Stimulated activated CD8-positive, alpha-beta memory T cell treated with anti-CD3 and anti-CD28 coated beads, Interleukin-15, amount 100 ng/mL, for 48 hours (primary cell): ENCODE measurements at places on chromosomes 3 and 15.

DNA sequence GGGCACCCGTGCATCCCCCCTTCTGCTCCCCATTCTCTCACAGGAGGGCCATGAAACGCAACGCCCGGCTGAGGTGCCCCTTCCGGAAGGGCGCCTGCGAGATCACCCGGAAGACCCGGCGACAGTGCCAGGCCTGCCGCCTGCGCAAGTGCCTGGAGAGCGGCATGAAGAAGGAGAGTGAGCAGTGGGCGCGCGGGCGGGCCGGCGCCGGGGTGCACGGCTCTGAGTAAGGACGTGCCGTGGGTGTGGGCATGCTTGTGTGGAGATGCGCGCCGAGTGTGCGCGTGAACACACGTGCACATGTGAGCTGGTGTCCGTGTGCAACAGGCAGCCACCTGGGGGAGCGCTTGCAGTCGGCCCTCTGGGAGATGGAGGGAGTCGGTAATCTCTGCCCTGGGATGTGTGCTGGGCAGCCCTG, 28.1 kb downstream of the NR1I2 start:
- peak; percentile 51 for DNase-seq

DNA sequence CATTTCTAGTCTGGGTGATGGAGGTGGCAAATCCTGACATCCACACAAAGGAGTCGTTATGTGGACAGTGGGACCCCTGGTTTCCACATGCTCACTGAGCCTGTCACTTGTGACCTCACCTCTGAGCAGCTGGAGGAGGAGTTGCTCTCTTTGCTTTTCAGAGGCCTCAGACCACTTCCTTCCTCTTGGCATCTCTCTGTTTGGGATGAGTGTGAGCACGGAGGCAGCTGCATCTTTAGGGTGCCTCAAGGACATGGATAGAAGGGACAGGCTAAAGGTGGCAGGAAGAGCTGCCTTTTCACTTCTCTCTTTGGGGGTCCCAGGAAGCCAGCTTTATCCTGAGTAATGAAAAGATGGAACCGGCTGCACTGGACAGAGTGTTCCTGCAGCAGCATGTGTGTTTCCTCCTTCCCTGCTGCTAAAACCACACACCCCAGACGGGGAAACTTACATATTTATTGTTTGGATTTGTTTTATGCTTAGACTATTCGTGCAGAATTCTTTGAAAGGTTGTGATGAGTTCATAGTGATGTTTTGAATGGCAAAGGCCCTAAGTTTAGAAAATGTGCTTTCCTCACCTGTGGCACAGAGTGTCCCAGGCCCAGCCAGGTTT, 31.8 kb downstream of the GPR171 start:
- DNase-seq = peak; percentile 41

DNA sequence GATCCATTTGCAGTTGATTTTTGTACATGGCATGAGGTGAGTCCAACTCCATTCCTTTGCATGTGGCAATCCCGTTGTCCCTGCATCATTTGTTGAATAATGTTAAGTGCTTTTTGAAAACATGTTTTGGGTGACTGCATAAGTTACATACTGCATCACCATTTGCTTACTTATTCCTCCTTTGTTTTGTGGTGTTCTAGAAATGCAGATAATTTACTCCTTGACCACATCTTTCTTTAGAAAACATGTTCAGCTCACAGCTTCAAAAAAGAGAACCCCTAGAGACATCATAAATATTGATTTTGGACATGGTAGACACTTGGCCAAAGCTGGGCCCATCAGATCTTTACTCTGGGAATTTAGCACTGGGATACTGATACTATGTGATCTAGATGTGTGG, 135.3 kb upstream of the DAZL start:
- DNase-seq = no peak

DNA sequence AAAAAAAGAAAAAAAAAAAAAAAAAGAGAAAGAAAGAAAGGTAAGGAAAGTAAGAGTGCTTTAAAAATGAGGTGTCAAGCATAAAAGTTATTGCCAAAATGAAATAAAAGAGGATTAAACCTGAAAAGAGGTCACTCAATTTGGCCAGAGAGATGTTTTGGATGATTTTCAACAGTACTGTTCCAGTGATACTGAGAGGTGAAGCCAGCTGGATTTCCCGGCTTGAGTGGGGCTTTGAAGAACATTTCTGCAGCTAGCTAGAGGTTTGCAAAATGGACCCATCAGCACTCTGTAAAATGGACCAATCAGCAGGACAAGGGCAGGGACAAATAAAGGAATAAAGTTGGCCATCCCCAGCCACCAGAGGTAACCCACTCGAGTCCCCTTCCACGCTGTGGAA, 128.5 kb downstream of the LSAMP start:
- DNase-seq = no peak

- no peak for DNase-seq
Observed at GRCh38 chr3:69204315-69204957, 82.0 kb upstream of the LMOD3 start.

DNA sequence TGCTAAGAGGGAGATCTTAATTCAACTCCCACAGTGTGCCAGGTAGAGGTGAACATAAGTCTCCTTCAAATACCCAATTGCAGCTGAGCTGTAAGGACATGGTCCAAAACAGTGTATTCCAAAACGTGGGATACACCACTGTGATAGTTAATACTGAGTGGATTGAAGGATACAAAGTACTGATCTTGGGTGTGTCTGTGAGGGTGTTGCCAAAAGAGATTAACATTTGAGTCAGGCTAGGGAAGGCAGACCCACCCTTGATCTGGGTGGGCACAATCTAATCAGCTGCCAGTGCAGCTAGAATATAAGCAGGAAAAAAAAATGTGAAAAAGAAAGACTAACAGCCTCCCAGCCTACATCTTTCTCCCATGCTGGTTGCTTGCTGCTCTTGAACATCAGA, 45.1 kb upstream of the PHLDB2 start:
- DNase-seq = no peak

DNA sequence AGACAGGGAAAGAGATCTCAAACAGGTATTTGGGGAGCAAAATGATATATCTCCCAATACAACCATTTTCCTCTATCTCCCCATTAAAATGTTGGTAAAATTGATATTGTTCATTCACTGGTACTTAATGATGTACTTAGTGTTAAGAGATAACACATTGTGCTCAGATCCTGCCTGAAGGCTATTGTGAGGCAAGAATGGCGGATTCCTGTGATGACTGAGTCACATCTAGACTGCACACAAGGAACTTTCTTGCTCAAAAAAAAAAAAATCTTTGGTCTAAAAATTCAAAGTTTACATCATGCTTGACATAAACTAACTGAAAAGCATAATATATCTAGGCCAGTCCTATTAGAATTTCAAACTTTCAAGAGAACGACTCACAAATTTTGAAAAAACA, 171.1 kb upstream of the TTC14 start:
- no peak for DNase-seq

GRCh38 chr3:134646086-134646485, 4.7 kb downstream of the KY start:
- DNase-seq = no peak

DNA sequence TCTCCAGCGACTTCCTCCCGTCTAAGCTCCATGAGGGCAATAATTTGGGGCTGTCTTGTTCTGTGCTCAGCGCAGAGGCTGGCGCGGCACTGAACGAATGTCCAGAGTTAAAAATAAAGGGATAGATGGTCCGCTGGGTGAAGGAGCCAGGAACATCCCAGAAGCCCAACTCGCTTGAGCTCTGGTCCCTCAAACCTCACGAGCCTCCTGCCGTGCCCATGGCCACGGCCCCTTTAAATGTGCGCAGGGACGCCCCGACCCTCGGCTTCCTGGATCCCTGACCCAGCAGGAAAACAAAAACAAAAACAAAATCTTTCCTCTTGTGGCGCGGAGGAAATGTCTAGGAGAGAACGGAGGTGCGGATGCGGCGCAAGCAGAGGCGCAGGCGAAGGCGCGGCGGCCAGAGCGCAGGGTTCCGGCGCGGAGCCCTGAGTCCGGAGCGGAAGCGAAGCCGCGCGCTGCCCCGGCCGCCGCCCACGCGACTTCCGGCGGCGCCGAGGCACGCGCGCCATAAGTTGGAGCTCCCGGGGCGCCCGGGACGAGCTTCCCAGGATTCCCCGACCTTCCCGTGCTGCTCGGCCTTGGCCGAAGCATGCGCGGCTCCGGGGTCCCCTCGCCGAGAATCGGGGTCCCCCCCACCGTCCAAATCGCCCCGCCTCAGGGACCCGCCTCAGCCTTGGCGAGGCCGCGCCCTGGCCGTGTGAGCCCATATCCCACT, 52.9 kb upstream of the WNT7A start:
- DNase-seq = no peak

DNA sequence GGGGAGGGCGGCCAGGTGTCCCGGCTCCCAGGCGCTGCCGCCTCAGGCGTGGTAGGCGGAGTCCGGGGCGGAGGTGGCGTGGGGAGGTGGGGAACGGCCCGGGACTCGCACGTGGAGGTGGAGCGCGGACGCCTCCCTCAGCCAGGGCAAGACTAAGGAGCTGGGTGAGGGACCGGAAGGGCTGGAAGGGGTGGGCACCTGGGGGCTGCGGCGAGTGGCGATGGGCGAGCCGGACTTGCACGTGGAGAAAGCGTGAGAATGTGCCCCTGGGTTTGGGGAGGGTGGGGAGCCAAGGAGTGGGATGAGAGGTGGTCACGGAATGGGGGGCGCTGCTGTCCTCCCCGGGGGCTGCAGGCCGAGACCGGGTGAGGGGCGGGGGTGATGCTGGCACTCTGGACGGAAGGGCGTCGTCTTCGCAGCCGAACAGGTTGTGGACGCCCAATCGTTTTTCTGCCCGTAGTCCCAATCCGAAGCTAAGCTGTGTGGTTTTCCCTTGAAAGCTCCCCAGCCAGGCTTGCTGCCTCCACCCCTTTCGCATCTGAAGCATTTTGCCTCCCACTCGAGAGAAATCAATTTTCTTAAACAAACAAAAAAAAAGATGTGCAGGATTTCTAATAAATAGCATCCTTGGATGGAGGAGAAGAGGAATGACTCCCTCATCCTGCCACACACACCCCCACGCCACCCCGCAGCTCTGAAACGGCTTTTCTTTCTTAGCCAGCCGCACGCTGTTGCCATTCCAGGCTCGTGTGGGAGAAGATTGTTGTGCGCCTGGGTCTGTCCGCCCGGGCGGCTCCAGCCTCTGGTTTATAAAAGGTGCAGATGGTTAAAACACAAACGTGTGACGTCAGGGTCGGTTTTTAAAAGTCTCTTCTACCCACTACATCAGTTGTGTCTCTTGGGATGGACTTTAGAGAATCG, 62.5 kb upstream of the ANKRD28 start:
- no peak for DNase-seq

- no peak for DNase-seq
Observed at GRCh38 chr15:43086551-43086950, 19.3 kb downstream of the UBR1 start.

DNA sequence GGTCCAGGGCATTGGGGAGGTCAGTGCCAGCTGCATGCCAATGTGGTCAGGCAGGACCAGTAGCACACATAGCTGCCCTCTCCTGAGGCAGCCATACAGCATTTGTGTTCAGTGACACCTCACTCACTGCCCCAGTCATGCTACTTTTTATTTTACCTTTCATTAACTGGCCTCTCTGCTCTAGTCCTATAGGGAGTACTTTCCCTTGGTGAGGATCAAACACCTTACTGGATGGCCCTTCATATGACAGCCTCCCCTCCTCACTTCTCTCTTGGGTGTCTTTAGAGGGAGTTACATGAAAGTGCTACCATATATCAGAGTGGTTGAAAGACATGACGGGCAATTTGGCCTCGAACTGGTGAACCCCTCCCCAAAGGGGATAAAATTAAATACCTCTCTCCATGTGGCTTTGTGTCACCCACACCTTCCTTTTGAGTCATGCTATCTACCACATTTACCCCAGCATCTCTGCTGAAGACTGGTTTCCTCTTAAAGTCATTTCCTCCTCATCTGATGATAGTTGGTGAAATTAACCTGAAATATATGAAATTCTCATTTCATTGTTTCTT, 17.6 kb downstream of the RLBP1 start:
- DNase-seq = peak; percentile 28

- no peak for DNase-seq
Observed at GRCh38 chr3:5136211-5136918, 14.3 kb downstream of the ARL8B start.

DNA sequence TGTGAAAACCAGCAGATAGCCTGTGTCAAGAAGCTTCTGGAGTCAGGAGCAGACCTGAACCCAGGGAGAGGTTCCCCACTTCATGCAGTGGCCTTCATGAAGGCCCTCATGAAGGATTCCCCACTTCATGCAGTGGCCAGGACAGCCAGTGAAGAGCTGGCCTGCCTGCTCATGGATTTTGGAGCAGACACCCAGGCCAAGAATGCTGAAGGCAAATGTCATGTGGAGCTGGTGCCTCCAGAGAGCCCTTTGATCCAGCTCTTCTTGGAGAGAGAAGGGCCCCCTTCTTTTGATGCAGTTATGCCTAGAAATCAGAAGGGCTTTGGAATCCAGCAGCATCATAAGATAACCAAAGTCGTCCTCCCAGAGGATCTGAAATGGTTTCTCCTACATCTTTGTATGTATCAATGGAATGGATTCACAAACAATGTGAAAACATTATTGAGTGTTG, 103.9 kb upstream of the CHD2 start:
- DNase-seq = no peak

DNA sequence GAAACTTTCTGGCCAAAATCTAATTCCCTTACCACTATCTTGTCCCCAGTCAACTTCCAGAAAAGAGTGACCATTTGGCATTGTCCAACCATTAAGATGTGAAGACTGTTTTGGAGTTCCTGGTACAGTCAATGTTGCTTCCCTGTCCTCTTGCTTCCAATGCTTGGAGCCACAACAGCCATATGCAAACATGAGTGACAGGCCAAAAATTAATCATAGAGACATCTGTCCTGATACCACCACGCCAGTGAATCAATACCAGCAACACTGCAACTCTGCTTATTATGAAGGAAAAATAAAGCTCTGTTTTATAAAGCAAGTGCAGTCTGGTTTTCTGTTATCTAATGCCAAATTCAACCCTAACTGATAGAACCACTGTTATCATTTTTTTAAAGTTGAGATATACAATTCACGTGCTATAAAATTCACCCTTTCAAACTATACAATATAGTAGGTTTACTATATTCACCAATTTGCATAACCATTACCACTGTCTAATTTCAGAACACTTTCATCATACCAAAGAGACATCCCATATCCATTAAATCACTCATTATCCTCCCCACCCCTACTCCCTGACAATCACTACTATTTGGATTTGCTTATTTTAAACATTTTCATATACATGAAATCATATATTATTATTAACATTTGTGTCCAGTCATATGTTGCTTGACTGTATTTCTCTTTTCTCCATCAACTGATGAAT, 76.9 kb downstream of the STAG1 start:
- DNase-seq = no peak

GRCh38 chr15:38102972-38103371, 149.7 kb upstream of the SPRED1 start:
- no peak for DNase-seq

- DNase-seq = no peak
Observed at GRCh38 chr3:77040216-77040615, 317 bp downstream of the ROBO2 start.

DNA sequence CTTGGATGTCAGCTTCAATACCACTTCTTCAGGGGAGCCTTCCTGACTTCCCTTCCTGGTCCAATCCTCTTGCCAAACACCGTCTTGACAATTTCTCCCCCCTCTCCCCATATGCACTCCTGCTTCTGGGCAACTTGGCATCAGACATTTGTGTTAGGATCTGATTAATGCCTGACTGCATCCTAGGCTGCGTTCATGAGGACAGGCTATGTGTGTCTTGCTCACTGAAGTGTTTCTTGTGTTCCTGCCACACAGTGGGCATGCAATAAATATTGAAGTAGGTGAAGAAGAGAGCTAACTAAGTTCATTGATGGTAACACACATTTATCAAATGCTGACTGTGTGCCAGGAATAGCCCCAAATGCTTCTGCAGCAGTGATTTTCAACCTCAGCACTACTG, 36.4 kb upstream of the WNT5A start:
- DNase-seq = no peak
